Kidney epithelial cell (primary cell): ENCODE measurements at places on chromosomes 1 and 21. TPM values are rescaled to one million over a fixed set of nuclear protein-coding genes. Genes with fewer than 3 reads are reported as not detected.

The OVAAL gene
- total RNA-seq = not detected in 2 replicates

The IQGAP3 gene
- 8.0 and 9.4 TPM in 2 replicates for total RNA-seq

The YBX1 gene
- total RNA-seq = 894 and 938 TPM in 2 replicates

The WNT3A gene
- not detected in 2 replicates for total RNA-seq

The THEM5 gene
- total RNA-seq = not detected in 2 replicates

The TMEM200B gene
- 2.1 and 2.9 TPM in 2 replicates for total RNA-seq

The CD1D gene
- total RNA-seq = 0.34 and 0.67 TPM in 2 replicates

The WDR77 gene
- total RNA-seq = 39.7 and 40.5 TPM in 2 replicates

The SPATA45 gene
- not detected in 2 replicates for total RNA-seq

The CAMK1G gene
- total RNA-seq = 0.14 and 0.21 TPM in 2 replicates

The DMRTA2 gene
- total RNA-seq = not detected in 2 replicates

The CYP4A22 gene
- total RNA-seq = not detected in 2 replicates

The MROH9 gene
- not detected in 2 replicates for total RNA-seq

The TBX19 gene
- 2.9 and 4.7 TPM in 2 replicates for total RNA-seq

The KCNK1 gene
- 6.2 and 6.3 TPM in 2 replicates for total RNA-seq

The HES3 gene
- not detected in 2 replicates for total RNA-seq

The RGS5 gene
- total RNA-seq = 1.8 and 5.8 TPM in 2 replicates

The FAM151A gene
- not detected in 2 replicates for total RNA-seq

The GPX7 gene
- total RNA-seq = 33.1 and 52.8 TPM in 2 replicates

The PFDN2 gene
- 98.4 and 132 TPM in 2 replicates for total RNA-seq

The TSPAN1 gene
- 52.7 and 68.5 TPM in 2 replicates for total RNA-seq

The PEX11B gene
- total RNA-seq = 25.9 and 31.2 TPM in 2 replicates

The OR2T35 gene
- not detected in 2 replicates for total RNA-seq

The LORICRIN gene
- not detected in 2 replicates for total RNA-seq

The BRDT gene
- total RNA-seq = not detected in 2 replicates

The UBASH3A gene
- not detected in 2 replicates for total RNA-seq

The USP21 gene
- 10.5 and 12.6 TPM in 2 replicates for total RNA-seq

The PPM1J gene
- total RNA-seq = 2.1 and 2.3 TPM in 2 replicates

The RGS16 gene
- 2.3 and 2.9 TPM in 2 replicates for total RNA-seq

The RIIAD1 gene
- not detected in 2 replicates for total RNA-seq

The LCE1E gene
- not detected in 2 replicates for total RNA-seq

The TMEM52 gene
- 0.92 and 3.2 TPM in 2 replicates for total RNA-seq

The LRRC38 gene
- 0.33 and 1.6 TPM in 2 replicates for total RNA-seq

The PROK1 gene
- total RNA-seq = not detected in 2 replicates

The RORC gene
- 0.17 TPM in 1 of 2 replicates, not detected in the other for total RNA-seq

The TGFBR3 gene
- 4.2 and 5.5 TPM in 2 replicates for total RNA-seq

The ACKR1 gene
- total RNA-seq = not detected in 2 replicates

The DMBX1 gene
- total RNA-seq = 0.04 TPM in 1 of 2 replicates, not detected in the other

The SPTA1 gene
- not detected in 2 replicates for total RNA-seq

The TINAGL1 gene
- total RNA-seq = 140 and 149 TPM in 2 replicates

The PCP4L1 gene
- total RNA-seq = not detected in 2 replicates

The TEDDM1 gene
- total RNA-seq = not detected in 2 replicates

The NBPF26 gene
- 15.9 and 17.1 TPM in 2 replicates for total RNA-seq

The ZNF648 gene
- 1.0 and 1.1 TPM in 2 replicates for total RNA-seq

The TMPRSS15 gene
- not detected in 2 replicates for total RNA-seq

The TMOD4 gene
- total RNA-seq = not detected in 2 replicates

The MAP1LC3C gene
- 0.27 TPM in 1 of 2 replicates, not detected in the other for total RNA-seq

The TSPAN2 gene
- total RNA-seq = 7.7 and 7.8 TPM in 2 replicates

The GPR25 gene
- not detected in 2 replicates for total RNA-seq

The KIF21B gene
- total RNA-seq = 17.6 and 18.4 TPM in 2 replicates
